ENCODE measurements at places on chromosomes 3 and 15. TPM values are rescaled to one million over a fixed set of nuclear protein-coding genes. Genes with fewer than 3 reads are reported as not detected.
A peak's percentile ranks its signal among the peaks of the same experiment; 100 is the strongest.

NANOGP8 gene
- 12.3 TPM for total RNA-seq

PLCB2 gene
- 4.1 TPM for total RNA-seq

GRCh38 chr15:98860281-98861041 lies 147.1 kb downstream of the PGPEP1L start:
- H3K4me1 ChIP-seq = peaks cover 2% of the 10 kb centered on the region
- H3K27ac ChIP-seq = no peak overlapping the region
- DNase-seq = no peak
- no peaks in the 10 kb centered on the region for H3K27me3 ChIP-seq

GASK1A gene
- total RNA-seq = 4.3 TPM

DNA sequence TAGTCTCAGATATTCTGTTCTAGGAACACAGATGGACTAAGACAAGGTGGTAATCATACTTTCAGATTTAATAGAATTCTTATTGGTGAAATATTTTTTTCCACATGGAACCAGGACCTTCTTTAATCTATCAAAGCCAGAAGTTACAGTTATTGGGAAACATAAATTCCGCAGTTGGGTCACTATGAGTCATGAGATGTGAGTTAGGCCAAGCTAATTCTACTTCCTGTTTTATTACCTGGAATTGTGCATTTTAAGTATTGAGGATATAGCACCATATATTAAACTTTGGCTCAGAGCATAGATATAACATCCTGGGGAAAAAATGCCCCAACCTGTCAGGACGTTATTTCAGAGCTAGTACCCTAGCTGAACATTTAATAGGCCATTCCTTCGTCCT lies 96.4 kb upstream of the P3H2 start:
- no peak for DNase-seq
- H3K27me3 ChIP-seq = no peaks in the 10 kb centered on the region
- H3K4me1 ChIP-seq = no peaks in the 10 kb centered on the region
- H3K36me3 ChIP-seq = no peaks in the 10 kb centered on the region

DNA sequence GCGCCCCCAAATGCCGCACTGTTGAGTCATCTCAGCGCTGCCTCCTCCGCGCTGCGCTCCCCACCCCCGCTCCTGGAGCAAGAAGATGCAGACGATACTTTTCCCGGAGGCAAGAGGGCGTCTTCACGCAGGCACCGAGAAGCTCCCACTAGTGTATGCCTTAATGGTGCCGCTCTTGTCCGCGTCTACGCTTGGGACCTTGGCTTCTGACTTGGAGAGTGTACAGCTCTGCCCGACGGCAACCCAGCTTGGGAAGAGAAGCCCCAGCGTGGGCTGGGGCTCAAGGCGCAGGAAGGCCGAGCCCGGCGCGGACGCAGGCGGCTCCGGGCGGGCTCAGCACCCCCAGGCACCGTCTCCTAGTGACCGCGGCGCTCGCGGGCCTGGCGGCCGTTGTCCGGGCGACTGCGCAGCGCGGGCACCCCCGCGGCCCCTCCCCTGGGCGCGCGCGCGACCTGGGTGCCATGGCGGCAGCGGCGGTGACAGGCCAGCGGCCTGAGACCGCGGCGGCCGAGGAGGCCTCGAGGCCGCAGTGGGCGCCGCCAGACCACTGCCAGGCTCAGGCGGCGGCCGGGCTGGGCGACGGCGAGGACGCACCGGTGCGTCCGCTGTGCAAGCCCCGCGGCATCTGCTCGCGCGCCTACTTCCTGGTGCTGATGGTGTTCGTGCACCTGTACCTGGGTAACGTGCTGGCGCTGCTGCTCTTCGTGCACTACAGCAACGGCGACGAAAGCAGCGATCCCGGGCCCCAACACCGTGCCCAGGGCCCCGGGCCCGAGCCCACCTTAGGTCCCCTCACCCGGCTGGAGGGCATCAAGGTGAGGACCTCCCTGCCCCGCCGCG lies at the start of gene P4HTM:
TSS of gene P4HTM (plus strand) at position 446 of the 840 bp plus-strand sequence. CDS start at position 462, 16 bp downstream.
- peak; percentile 94 for DNase-seq
- H3K27me3 ChIP-seq = peaks cover 30% of the 10 kb centered on the region
- H3K27ac ChIP-seq = peak within 1 kb of the TSS; percentile 88

TRIM42 gene
- not detected for total RNA-seq

PAQR9 gene
- 4.2 TPM for total RNA-seq

GOLGA8H gene
- 0.57 TPM for total RNA-seq

GRCh38 chr15:67185621-67186225 lies 68.7 kb downstream of the AAGAB start:
- no peaks in the 10 kb centered on the region for H3K27me3 ChIP-seq
- H3K4me1 ChIP-seq = no peaks in the 10 kb centered on the region
- no peak for DNase-seq
- no peak overlapping the region for H3K4me3 ChIP-seq
- peaks cover 63% of the 10 kb centered on the region for H3K36me3 ChIP-seq

DNA sequence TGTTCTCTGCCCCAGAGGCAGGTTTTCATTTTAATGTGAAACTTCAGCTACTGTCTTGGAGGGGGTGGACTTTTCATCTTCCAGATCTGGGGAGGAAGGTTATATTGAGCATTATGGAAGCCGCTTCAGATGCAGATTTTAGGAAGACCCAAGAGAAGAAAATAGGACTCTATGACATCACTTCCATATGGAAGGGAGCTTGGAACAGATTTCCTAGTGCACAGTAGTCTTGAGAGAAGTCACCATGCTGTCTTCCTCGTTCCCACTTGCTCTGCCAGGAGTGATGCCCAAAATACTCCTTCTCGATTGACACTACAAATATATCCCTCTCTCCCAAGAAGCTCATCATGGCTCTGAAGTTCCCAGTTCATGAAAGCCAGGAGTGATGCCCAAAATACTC lies 197.2 kb downstream of the ATP10A start:
- H3K4me1 ChIP-seq = peaks cover 23% of the 10 kb centered on the region
- DNase-seq = no peak
- H3K4me3 ChIP-seq = no peak overlapping the region
- H3K36me3 ChIP-seq = no peaks in the 10 kb centered on the region
- no peak overlapping the region for H3K27ac ChIP-seq

TNFAIP8L3 gene
- not detected for total RNA-seq

ZNF80 gene
- total RNA-seq = not detected

TMEM40 gene
- not detected for total RNA-seq

DNA sequence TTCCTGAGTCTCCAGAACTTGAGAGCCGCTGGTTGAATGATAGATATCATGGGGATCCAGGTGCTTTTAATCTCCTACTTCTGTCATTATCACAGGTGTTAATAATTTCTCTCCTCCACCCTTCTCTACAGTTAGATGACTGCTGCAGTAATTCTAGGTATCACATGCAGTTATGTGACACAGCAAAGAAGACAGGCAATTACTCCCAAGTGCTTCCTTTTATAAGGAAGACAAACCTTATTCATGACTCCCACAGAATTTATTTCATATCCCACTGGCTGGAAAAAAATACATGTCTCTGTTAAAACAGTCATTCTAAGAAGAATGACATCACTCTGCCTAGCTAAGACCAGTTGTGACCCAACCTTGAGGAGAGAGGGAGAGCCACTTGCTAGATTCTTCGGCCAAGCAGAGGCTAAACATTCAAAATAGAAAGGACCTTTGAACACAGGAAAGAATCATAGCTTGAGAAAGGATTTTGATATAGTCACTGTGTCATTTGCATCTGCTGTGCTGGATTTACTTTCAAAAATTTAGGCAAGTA lies 500.6 kb downstream of the SI start:
- DNase-seq = no peak

GRCh38 chr15:89226359-89227221 lies 5.2 kb upstream of the RLBP1 start:
- H3K4me3 ChIP-seq = no peak overlapping the region
- no peaks in the 10 kb centered on the region for H3K36me3 ChIP-seq
- no peak for DNase-seq
- no peaks in the 10 kb centered on the region for H3K27me3 ChIP-seq

CLRN1 gene
- total RNA-seq = not detected

DNA sequence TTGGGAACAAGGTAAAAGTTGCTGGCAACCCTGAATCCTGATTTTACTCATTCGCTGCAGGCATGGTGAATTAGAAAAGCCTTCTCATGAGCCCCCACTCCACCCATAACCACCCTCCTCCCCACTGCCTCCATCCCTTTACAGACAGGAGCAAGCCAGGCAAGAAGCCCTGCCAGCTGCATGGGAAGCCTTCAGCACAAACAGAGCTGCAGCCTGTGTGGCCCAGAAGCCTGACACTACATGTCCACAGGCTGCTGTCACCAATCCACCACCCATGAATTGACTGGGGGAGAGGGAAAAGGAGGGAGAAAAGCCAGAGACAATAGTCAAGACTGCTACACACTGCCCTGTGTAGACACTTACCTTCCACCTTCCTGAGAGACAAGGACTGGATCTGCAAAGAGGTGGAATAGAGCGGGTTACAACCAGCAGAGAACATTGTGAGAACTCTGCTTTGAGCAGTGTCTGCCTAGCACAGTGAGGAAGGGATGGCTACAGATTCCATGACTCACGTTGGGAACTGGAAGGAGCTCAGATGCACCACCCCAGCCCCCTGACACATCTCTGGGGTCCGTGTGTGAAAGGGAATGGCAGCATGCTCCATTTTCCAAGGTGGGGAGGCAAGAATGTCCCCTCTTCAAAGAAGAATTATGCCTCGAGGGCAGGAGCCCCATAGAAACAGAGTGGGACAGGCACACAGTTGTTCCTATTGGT lies 33.9 kb downstream of the DZIP1L start:
- no peak overlapping the region for H3K4me3 ChIP-seq
- DNase-seq = no peak
- peaks cover 81% of the 10 kb centered on the region for H3K36me3 ChIP-seq
- H3K27me3 ChIP-seq = no peaks in the 10 kb centered on the region
- H3K4me1 ChIP-seq = peaks cover 6% of the 10 kb centered on the region

CTDSPL gene
- 26.7 TPM for total RNA-seq

KPNA1 gene
- total RNA-seq = 99.9 TPM

- H3K4me1 ChIP-seq = no peaks in the 10 kb centered on the region
- H3K27ac ChIP-seq = no peak overlapping the region
- no peaks in the 10 kb centered on the region for H3K36me3 ChIP-seq
- no peaks in the 10 kb centered on the region for H3K27me3 ChIP-seq
- no peak overlapping the region for H3K4me3 ChIP-seq
These were observed 90.7 kb downstream of the SCN11A start for GRCh38 chr3:38960953-38961622.

DNA sequence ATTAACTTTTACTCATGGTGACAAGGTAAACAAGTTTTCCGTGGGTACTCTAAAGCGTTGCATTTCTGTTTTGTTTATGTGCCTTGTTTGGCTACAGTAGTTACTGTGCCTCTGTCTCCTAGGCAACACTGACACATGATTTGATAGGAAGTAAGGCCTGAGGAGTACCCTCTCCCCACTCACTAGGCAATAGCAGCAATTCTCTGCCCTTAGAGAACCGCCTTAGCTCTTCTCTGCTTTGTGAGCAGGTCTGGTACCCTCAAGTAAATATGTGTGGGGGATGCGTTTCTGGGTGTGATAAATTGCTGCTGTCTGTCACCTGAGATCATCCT lies at the start of gene IL5RA:
TSS of gene IL5RA (minus strand) at position 76 of the 332 bp plus-strand sequence. CDS start 5,390 bp downstream, outside the sequence.
- H3K4me3 ChIP-seq = no peak within 1 kb of the TSS
- H3K36me3 ChIP-seq = no peaks in the 10 kb centered on the region
- no peak within 1 kb of the TSS for H3K27ac ChIP-seq
- H3K27me3 ChIP-seq = peaks cover 22% of the 10 kb centered on the region
- peak; percentile 63 for DNase-seq

PIF1 gene
- total RNA-seq = 60.1 TPM

ST6GAL1 gene
- 88.7 TPM for total RNA-seq

- no peaks in the 10 kb centered on the region for H3K4me1 ChIP-seq
- H3K36me3 ChIP-seq = peaks cover 14% of the 10 kb centered on the region
- H3K4me3 ChIP-seq = peak overlapping the region; percentile 91
- no peaks in the 10 kb centered on the region for H3K27me3 ChIP-seq
- no peak for DNase-seq
These were observed 1.4 kb downstream of the DUT start for GRCh38 chr15:48332642-48333034.

DNA sequence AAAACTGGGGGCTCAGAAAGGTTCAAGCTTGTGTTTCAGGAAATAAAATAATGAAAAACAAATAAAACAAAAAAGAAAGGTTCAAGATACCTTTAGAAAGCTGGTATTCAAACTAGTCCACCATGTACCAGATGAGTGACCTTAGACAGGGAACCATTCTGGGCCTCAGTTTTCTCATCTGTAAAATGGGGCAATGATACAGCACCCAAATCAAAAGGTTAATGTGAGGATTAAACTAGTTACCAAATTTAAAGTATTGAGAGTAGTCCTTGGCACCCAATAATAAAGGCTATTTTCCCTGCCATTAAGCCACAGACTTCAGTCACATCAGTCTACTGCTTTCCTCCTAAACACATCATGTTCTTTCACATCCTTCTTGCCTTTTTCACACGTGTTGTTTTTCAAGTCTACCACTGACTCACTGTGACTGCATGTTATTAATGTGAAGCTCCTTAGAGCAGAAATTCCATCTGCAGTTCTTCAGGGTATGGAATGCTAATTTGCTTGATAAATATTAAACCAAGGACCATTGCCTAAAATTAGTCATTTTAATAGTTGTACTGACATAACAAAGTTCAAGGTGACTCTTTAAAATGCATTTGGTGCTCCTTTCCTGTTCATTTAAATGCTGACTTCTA lies 19.9 kb downstream of the TAMM41 start:
- no peaks in the 10 kb centered on the region for H3K4me1 ChIP-seq
- H3K27ac ChIP-seq = no peak overlapping the region
- no peaks in the 10 kb centered on the region for H3K27me3 ChIP-seq

THSD4 gene
- total RNA-seq = 5.4 TPM

- no peaks in the 10 kb centered on the region for H3K36me3 ChIP-seq
- H3K27ac ChIP-seq = peak overlapping the region; percentile 56
- peaks cover 4% of the 10 kb centered on the region for H3K4me1 ChIP-seq
- no peaks in the 10 kb centered on the region for H3K27me3 ChIP-seq
- no peak for DNase-seq
These were observed 589.2 kb downstream of the ROBO1 start for GRCh38 chr3:79178471-79179180.

- peak overlapping the region; percentile 64 for H3K4me3 ChIP-seq
- H3K36me3 ChIP-seq = no peaks in the 10 kb centered on the region
- H3K27ac ChIP-seq = peak overlapping the region; percentile 76
- no peaks in the 10 kb centered on the region for H3K27me3 ChIP-seq
- DNase-seq = peak; percentile 92
These were observed 4.9 kb downstream of the IL17RD start for GRCh38 chr3:57160076-57160764.

DNA sequence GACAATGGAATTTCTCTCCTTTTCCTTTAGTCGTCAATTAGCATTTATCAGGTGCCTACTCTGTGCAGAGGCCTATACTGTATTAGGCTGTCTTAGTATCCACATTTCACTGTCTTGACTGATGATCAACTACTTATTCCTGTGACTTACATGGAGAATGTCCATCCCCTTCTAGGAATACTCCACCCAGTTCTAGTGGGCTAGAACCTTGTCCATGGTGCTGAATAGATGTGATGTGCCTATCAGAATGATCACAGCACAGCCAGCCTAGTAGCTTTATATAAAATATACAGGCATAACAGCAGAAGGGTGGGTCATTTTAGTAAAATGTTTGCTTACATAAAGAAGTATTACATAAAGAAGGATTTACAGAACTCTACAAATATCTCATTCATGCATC lies 621.4 kb downstream of the PDCD6IP start:
- H3K27me3 ChIP-seq = no peaks in the 10 kb centered on the region
- no peak overlapping the region for H3K27ac ChIP-seq
- no peaks in the 10 kb centered on the region for H3K36me3 ChIP-seq
- peak; percentile 65 for DNase-seq
- no peak overlapping the region for H3K4me3 ChIP-seq

All from endodermal cell (in vitro differentiated cells).